Left renal pelvis (tissue), 4 donors: ENCODE measurements at places on chromosomes 16 and 17. TPM values are rescaled to one million over a fixed set of nuclear protein-coding genes. Genes with fewer than 3 reads are reported as not detected.

VASN gene
- 50.4 TPM for polyA plus RNA-seq

ZPBP2 gene
- polyA plus RNA-seq: not detected

TP53TG3C gene
- not detected for polyA plus RNA-seq

- DNase-seq: no peak
Observed at GRCh38 chr17:63370696-63371095, 75.4 kb downstream of the CYB561 start.

DNA sequence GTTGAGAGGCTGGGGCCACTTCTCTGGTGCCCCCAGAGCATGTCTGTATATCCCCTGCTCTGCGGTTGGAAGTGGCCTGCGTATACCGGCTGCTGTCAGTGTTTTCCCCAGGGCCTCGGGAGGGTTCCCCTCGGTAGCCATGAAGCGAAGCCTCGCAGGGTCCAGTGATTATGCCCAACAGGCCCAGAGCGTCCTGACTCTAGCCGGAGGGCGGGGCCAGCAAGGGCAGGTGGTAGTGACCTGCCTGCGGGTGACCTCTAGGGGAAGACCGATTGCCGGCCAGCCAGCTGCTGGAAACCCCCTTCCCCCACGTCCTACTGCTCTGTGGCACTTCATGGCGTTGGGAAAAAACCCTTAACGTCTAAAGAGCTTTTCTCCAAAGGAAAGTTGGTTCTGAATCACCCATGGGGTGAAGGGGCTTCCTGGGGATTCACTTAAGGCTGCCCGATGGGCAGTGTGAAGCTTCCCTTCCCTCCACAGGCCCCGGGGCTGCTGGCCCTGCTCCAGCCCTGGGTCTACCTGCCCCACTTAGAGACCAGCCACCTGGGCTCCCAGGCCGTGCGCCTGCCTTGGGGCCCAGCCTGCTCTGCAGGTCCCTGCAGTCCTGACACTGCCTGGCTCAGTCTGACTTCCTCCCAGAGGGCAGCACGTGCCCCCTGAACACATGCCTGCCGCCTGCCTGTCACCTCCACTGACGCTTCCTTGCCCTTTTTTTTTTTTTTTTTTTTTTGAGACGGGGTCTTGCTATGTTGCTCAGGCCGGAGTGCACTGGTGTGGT is 72.8 kb downstream of the SOCS1 start:
- DNase-seq: no peak

GRCh38 chr16:1454561-1454960 is 10.2 kb upstream of the CCDC154 start:
- DNase-seq: no peak

DNA sequence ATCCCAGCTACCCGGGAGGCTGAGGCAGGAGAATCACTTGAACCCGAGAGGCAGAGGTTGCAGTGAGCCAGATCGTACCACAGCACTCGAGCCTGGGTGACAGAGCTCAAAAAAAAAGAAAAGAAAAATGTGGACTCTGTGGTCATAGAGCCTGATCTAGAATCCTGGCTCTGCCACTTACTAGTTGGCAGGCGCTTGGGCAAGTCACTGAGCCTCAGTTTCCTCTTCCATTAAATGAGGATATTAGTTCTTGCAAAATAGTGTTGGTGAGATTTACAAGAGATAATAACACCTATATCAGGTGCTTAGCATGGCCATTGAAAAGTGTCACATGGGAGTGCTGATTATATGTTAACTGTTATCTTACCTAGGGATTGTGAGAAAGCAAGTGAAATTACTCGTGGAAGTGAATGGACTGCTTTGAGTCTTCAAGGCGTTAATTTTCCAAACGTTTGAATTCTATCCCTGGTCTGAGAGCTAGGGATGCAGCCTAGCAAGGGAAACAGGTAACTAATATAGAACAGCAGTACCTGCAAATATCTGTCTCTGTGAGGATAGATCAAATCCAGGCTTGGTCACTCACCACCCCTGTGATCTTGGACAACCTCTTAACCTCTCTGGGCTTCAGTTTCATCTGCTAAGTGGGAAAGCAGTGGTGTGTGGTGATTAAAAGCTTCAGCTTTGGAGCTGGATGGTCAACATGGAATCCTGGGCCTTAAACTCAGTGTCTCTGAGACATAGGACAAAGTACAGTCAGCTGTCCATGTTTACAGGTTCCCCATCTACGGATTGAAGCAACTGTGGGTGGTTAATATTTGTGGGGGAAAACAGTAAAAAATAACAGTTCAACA is 953 bp upstream of the NSMCE1 start:
- DNase-seq: no peak

DNA sequence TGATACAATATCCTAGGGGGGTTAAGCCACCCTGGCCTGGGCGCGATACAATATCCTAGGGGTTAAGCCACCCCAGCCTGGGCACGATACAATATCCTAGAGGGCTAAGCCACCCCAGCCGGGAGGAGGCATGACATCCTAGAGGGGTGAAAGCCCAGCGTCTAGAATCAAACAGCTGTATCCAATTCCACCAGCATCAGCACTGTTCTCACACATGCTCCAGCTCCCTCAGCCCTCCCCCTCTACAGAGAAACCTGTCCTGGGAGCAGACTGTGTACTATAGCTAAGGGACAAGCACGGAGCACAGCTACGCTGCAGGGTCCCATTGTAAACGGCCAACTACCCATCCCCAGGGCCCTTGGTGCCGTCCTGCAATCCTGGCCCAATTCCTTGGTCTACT is 6.2 kb downstream of the GINS2 start:
- DNase-seq: no peak

DNA sequence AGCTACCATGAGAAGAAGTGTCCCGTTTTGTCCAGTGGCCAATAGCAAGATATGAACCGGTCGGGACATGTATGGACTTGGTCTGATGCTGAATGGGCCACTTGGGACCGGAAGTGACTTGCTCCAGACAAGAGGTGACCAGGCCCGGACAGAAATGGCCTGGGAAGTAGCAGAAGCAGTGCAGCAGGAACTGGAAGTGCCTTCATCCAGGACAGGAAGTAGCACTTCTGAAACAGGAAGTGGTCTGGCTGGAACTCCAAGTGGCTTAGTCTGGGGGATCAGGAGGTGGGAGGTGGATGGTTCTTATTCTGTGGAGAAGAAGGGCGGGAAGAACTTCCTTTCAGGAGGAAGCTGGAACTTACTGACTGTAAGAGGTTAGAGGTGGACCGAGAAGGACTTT is 5.3 kb downstream of the EFNB3 start:
- no peak for DNase-seq

DNA sequence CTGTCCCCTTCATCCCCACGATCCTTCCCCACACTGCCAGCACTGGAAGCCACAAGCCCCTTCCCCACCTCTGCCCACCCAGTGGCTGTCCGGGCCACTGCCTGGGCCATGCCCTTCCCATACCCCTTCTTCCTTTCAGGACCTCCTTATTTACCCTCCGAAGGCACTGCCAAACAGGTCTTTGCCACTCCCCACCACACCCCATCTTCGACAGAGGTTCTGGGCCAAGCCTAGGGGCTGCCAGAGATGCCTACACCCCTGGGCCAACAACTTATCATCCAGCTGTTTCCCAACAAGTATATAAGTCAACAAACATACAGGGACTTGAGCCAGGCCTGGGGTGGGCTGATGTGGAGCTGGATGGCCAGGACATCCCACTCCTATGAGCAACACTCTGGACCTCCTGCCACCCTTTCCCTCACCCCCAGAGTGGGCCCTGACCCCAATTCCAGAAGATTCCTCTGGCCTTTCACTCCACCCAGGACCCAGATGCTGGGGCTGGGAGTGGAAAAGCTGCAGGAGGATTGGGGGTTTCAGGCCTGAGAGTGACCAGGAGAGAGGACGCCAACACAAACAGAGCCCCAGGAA is 1.5 kb upstream of the PPP1R1B start:
- DNase-seq: no peak

DNA sequence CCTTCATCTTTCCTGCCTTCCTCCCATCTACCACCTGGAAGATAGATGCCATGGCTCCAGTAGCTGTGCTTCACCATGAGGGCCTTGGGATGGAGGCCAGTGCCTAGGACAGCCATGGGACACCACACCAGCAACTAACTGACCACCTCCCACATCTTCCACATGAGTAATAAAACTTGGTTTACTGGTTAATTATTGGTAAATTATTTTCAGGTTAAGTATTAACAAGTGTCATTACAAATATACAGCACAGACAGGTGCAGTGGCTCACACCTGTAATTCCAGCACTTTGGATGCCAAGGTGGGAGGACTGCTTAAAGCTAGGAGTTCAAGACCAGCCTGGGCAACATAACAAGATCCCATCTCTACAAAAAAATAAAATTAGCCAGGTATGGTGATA is 14.0 kb downstream of the CDIP1 start:
- no peak for DNase-seq
